Cortex of kidney (tissue), 1 donor: ENCODE measurements at places on chromosomes 6 and 20.

DNA sequence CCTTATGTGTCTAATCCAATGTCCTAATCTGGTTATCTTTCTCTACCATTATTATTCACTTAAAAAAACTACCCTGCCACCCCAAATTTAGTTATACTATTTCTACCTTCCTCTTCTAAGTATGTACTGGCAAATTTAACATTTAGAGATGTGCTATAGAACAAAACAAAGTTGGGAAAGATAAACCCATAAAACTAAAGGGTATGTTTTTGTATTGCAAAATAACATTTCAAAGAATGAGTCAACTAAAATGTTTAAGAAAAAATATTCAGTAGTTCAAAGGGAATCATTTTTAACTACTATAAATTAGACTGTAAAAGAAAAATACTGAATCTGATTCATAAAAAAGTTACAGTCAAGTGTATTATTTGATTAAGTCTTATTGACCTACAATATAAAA lies 103.0 kb downstream of the LMBRD1 start:
- no peak for DNase-seq

DNA sequence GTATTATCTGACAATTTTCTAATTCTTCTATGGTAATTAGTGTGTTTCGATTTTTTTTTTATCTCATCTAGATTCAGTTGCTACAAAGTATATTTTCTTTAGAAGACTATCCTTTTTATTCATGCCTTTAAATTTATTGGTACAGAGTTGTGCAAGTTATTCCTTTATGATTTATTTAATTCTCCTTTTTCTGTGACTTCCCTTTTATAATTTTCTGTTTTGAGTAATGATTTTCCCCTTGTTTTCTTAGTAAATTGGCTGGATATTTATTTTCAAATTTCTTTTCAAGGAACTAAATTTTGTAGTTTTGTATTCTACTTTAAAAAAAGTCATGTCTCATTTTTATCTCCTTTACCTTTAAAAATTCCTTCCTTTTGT lies 2.4 kb upstream of the IL22RA2 start:
- DNase-seq: no peak

DNA sequence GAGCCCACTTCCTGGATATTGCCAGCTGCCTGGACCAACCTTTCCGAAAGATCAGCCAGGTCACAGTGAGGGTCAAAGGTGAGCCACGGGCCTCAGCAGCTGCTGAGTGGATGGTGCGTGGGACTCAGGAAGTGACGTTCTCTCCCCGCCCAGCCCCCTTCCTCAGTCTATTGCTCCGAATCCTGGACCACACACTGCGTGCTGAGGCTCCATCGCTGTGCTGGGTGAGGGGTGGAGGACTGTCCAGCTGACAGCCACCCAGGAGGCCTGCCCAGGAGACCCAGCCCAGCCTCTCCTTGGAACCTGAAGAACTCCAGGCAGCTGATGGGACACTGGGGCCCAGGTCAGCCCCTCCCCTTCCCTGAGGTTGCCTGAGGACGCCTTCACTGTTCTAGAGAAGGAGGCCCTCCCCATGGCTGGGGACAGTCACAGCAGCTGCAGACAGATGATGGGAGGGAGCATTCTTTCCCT lies 94.4 kb upstream of the CD93 start:
- DNase-seq: no peak

GRCh38 chr6:53730767-53731166 lies 64.0 kb upstream of the LRRC1 start:
- DNase-seq: no peak

DNA sequence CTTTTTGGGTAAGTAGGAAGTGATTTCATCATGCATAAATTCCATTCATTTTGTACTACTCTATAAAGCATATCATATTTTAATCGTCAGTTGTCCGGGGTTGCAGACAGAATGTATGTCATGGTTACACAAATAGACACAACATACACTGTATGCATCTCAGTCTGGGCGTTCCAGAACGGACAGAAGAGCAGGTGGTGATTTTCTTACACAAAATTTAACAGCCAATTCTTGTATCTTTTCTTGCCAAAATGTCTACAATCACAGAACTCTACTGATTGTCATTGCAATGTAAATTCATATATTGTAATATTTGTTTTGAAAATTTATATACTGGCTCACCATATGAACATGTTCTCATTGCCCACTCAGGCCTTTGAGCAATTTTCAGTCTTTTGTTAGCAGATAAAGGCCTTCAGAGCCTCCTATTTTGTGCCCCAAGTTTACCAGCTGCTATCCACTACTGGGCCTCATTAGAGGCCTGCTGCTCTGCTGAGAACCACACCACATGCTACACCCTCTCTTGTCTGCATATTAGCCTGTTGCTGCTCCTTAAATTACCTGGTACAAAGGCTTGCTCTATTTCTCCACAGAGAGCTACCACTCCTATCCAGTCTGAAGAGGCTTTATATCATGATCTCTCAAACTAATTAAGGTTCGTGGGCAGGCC lies 61.5 kb downstream of the PRDM13 start:
- no peak for DNase-seq
